ENCODE measurements at places on chromosomes 11 and 22.
A peak's percentile ranks its signal among the peaks of the same experiment; 100 is the strongest.

- DNase-seq, result no peak
Observed at GRCh38 chr11:35045236-35045820, 93.6 kb upstream of the CD44 start.

DNA sequence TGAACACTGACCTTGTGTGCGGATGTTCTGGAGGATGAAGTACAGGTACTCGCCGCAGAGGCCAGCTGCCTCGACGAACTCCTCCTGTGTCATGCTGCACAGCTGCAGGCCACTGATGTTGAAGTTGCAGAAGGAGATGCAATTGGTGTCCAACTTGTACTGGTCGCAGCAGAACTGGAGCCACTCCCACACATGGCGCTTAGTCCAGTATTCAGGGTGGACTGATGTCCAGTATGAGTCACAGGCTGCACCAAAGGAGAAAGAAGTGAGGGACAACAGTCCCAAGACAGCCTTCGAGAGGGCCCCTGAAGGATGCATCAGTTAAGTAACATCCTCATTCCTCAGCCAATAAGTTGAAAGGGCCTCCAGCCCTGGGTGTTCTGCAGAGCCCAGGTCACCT, 20.1 kb downstream of the ELF5 start:
- DNase-seq, result no peak

GRCh38 chr22:25113316-25113721, 86.3 kb upstream of the CRYBB3 start:
- DNase-seq, result no peak

DNA sequence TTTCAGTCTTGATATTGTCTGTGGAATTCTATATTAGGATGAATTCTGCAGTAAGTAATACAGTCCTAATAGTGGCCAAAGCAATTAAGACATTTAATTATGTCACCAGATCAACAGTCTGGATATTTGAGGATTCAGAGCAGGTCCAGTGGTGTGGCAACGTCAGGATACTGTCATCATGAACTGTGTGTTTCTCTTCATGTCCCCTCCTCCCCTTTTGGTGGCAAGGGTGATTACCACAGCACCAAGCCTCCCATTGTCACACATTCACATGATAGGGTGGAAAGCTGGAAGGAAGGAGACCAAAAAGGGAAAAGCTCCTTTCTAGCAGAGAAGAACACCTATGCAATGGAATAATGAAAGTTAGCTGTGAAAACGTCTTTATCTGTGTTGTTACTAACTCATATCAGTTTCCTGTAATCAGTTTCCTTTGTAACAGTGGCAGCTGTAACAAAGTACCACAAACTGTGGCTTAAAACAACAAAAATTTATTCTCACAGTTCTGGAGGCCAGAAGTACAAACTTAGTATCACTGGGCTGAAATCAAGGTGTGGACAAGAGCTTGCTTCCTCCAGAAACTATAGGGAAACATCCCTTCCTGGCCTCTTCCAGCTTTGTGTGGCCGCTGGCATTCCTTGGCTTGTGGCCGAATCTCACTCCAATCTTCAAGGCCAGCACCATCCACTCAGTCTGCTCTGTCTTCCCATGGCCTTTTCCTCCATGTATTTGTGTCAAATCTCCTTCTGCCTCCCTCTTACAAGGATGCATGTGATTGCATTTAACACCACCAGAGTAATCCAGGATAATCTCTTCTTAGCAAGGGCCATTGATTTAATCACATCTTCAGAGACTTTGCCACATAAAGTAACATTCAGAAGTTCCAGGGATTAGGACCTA, 6.5 kb upstream of the RBM14 start:
- DNase-seq, result no peak

GRCh38 chr11:111944651-111945051, 7.5 kb downstream of the DIXDC1 start:
- DNase-seq, result no peak

- DNase-seq, result peak; percentile 35
Observed at GRCh38 chr11:88292171-88292843, 45.2 kb downstream of the CTSC start.

DNA sequence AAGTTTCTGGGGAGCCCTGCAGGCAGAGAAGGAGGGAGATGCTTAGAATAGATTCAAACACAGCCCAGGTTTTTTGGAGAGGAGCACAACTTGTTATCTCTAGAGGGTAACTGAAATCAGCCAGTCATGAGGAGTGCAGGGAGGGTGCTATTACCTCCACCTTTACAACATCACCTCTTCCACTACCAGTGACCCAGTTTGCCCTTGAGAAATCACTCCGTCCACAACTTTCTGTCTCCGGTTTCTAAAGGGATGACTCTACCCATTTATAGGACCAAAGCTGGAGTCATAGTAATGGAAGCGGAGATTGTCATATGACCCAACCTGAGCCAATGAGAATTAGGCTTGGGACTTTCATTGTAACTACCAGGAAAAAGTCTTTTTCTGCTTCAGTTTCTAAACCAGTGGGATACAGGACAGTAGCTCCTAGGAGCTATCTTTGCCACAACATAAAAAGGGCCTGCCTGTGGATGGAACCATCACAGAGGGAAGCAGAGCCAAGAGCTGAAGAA, 131.2 kb upstream of the SERPIND1 start:
- DNase-seq, result no peak

DNA sequence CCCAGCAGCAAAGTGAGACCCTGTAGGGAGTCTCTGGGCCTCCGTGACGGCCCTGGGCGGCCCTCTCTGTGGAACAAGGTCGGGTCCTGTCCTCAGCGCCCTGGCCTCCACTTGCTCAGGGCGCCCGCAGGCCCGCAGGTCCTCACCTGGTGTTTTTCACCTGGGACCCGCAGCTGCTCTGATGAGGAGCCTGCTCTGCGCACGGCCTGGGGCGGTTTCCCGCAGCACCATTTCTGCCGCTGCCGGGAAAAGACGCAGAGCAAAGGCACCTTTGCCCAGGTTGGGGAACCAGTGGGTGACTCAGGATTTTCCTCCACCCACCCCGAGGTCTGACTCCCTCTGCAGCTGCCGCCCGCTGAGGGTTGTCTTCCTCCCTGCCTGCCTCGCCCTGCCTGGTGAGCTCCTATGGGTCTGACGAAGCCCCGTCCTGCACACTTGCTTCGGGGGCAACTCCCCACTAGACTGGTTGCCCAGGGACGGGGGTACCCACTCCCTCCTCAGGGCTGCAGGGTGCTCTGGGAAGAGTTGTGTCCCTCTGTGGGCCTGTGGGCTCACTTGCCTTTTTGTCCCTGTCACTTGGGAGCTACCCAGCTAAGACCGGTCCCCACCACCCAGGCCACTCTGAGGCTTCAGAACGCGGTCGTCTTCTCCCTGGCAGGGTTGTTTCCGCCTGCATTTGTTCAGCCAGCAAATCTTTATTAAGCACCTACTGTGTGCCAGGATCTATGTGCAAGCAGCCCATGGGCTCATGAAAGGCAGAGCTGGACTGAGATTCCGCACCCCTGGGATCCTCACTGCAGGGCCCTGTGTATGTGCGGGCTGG, 89.5 kb downstream of the KCNQ1 start:
- DNase-seq, result no peak

- no peak for DNase-seq
Observed at GRCh38 chr22:29768052-29768693, 1.0 kb downstream of the UQCR10 start.

Data from NCI-H2171 treated with DMSO at 0.1 percent for 48 hours (cell line).